Testis (tissue), 5 donors: ENCODE measurements at places on chromosomes 16 and 17.
A peak's percentile ranks its signal among the peaks of the same experiment; 100 is the strongest.

DNA sequence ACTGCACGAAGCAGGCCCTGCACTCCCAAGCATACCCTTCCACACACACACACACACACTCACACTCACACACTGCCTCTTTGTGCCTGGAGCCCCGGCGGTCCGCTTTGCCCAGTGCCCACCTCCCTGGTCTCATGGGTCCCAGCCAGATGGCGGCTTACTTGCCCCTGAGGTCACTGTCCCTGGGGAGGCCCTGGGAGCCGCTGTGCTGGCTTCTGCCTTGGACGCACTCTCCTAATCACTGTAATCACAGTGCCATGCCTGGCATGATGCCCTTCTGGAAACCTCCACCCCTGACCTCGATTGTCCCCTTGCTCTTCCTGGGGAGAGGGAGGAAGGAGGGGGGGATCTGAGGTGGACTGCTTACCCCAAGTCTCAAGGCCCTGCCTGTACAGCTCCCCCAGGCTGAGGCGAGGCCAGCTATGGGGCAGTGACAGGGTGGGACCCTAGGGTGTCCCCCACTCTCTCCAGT, 36.0 kb downstream of the ARHGAP23 start:
- H3K27ac ChIP-seq: peak overlapping the region; percentile 88
- H3K4me3 ChIP-seq: no peak overlapping the region
- no peaks in the 10 kb centered on the region for H3K27me3 ChIP-seq
- no peaks in the 10 kb centered on the region for H3K36me3 ChIP-seq
- DNase-seq: peak; percentile 90

- DNase-seq: no peak
- H3K27me3 ChIP-seq: no peaks in the 10 kb centered on the region
- no peak overlapping the region for H3K4me3 ChIP-seq
- H3K27ac ChIP-seq: no peak overlapping the region
Measured at GRCh38 chr16:56408379-56409098, 16.8 kb downstream of the AMFR start.

- H3K36me3 ChIP-seq: no peaks in the 10 kb centered on the region
- peaks cover 9% of the 10 kb centered on the region for H3K4me1 ChIP-seq
Measured at GRCh38 chr17:42010898-42011516, 6.2 kb downstream of the DNAJC7 start.

DNA sequence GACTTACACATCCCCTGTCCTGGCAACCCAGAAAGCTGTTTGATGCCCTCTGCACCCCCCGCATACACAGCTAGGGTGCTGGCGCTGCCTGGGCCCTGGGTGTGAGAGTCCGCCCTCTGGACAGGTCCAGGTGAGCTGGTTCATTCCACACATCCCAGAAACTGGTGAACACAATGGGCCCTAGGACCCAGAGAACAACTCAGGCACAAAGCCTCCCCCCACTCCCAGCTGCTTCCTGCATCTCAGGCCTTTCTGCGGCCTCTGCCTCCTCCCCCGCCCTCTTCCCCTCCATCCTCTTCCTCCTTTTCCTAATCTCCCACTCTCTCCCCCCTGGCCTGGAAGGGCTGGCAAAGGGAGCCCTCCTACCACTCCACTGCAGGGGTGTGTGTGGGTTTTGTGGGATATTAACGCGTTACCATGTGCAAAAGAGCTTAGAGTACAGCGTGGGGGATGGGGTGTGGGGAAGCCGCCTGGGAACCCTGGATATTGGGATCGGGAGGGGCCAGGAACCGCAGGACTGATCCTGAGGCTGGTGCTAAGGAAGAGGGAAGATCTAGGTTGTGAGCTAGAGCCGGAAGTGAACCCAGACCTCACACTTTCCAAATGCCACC, 1.6 kb upstream of the PPP1R9B start:
- peaks cover 60% of the 10 kb centered on the region for H3K4me1 ChIP-seq
- H3K27ac ChIP-seq: peak overlapping the region; percentile 81
- H3K27me3 ChIP-seq: no peaks in the 10 kb centered on the region
- no peaks in the 10 kb centered on the region for H3K36me3 ChIP-seq
- peak; percentile 97 for DNase-seq

DNA sequence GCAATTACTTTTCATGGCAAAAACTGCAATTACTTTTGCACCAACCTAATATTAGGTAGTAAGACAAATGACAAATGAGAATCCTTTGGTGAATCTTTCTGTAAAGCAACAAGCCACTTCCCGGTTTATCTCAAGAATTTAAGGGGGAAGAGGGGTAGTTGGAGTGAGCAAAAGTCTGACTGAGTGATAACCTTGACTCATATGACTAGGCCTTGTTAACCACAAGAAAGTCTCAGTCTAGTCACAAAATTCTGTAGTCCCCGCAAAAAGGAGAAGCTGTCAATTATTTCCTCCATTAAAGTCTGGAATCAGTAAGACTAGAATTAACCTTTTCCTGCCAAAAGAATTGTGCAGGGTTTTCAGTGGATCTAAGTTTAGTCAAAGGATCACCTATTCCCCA, 72.2 kb upstream of the GNAO1 start:
- no peak overlapping the region for H3K4me3 ChIP-seq
- H3K27ac ChIP-seq: no peak overlapping the region
- DNase-seq: no peak
- no peaks in the 10 kb centered on the region for H3K27me3 ChIP-seq
- H3K36me3 ChIP-seq: no peaks in the 10 kb centered on the region

DNA sequence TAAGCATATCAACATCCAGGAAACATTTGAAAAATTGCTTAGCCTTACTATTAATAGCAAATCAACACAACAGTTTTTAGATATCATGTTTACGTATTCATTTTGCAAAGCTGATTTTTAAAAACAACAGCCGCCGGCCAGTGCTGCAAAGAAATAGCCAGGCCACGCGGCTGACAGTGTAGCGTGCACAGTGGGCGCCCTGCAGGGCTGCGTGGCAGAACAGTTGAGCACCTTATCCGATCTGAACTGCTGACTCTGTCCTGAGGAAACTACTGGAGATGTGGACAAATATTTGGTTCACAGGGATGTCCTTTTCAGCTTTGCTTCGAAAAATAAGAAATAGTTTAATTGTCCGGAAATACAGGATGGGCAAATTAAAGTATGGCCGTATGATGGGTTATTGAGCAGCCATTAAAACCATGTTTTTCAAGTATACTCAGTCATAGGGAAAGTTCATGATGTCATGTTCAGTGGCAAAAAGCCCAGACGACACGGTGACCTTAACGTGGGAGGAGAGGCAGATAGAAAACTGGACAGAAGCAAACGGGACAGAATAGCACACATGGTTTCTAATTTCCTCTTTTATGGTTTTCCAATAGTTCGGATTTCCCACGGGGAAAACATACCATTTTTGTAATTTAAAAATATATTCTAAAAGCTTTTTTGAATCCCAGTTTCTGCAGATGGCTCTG, 52.4 kb upstream of the ENDOV start:
- H3K4me1 ChIP-seq: peaks cover 5% of the 10 kb centered on the region
- peak; percentile 60 for DNase-seq
- H3K27ac ChIP-seq: no peak overlapping the region
- no peaks in the 10 kb centered on the region for H3K36me3 ChIP-seq
- H3K27me3 ChIP-seq: no peaks in the 10 kb centered on the region

DNA sequence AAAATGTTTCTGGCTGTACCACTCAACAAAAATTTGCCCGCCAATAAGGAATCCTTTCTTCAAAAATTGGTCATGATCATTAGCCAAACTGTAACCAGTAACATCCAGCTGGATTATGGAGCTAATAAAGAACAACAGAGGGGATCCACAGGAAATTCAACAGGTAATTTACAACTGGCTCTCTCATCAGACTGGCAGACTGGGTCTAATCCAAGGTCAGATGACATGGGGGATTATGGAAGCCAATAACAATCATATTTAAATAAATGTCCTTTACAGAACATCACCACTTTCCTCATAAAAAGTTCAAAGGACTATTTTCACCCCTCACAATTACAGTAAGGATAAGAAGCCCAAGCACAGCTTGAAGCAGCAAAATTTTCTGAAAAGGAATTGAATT, 66.4 kb downstream of the KANSL1 start:
- no peak overlapping the region for H3K4me3 ChIP-seq
- H3K36me3 ChIP-seq: no peaks in the 10 kb centered on the region
- no peak overlapping the region for H3K27ac ChIP-seq
- no peaks in the 10 kb centered on the region for H3K27me3 ChIP-seq

DNA sequence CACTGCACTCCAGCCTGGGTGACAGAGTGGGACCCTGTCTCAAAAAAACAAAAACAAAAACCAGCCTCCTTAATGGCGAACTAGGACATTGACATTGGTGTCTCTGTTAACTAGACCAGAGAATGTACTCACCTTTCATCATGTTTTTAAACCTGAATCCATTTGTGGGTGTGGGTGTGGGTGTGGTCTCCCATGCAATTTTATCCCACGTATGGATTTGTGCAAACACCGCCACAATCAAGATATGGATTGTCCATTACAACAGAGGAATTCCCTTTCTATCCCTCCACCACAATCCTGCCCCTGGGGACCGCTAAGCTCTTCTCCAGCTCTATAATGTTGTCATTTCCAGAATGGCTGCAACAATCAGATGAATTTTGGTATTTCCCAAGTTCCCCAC, 49.9 kb downstream of the DNAH17 start:
- H3K4me3 ChIP-seq: no peak overlapping the region
- H3K27me3 ChIP-seq: no peaks in the 10 kb centered on the region
- DNase-seq: no peak
- no peaks in the 10 kb centered on the region for H3K4me1 ChIP-seq
- H3K36me3 ChIP-seq: no peaks in the 10 kb centered on the region

DNA sequence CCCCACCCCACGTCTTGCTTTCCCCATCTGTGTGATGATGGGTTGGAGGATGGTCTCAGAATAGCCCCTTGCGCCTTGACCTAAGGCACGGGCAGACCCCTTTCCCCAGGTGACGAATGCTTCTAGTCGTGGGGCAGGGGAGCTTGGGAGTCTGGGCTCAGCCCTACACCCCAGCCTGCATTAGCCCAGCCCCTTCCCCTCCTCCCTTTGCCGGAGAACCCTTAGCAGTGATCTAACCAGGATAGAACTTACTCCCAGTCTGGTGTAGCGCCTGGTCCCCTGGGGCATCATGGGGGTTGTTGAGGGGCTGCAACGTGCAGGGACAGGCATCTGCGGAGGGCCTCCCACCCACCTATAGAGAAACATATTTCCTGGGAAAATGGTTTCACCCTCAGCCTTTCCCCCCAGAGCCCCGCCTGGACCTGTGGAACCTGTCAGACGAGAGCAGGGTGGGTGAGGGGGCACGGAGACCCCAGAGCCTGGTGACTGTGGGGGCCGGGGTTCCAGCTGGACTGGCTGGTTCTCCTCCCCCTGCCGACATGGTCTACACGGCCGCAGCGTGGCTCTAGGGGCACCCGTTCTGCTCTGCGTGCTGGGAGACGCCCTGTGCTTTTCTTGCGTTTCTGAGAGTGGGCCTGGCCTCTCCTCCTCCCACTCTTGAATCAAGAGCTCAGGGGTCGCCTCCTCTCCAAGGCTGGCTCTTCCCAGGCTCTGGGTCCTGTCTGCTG, 4.7 kb downstream of the SMTNL2 start:
- H3K36me3 ChIP-seq: no peaks in the 10 kb centered on the region
- H3K4me3 ChIP-seq: no peak overlapping the region
- peaks cover 2% of the 10 kb centered on the region for H3K4me1 ChIP-seq

DNA sequence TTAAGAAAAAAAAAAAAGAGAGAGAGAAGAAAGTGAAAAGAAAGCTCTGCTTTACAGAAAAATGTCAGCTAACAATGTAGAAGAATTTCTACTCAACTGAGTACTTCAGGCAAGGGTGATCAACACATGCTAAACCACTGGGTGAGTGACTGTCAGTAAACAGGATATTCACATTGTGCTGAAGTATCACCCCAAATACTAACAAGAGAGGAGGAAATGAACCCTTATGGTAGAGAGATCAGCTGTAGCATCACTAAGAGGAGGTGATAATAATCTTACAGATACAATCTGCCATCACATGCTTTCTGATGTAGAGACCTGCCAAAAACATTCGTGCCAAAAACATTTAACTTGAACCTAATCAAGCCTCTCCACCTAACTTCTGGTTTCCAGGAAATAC, 30.7 kb upstream of the ICAM2 start:
- H3K4me3 ChIP-seq: no peak overlapping the region
- H3K4me1 ChIP-seq: no peaks in the 10 kb centered on the region
- no peak for DNase-seq
- no peak overlapping the region for H3K27ac ChIP-seq
- H3K36me3 ChIP-seq: no peaks in the 10 kb centered on the region

GRCh38 chr17:82010575-82011525, 11.8 kb downstream of the CENPX start:
- DNase-seq: no peak
- no peak overlapping the region for H3K27ac ChIP-seq
- no peaks in the 10 kb centered on the region for H3K36me3 ChIP-seq
- no peaks in the 10 kb centered on the region for H3K27me3 ChIP-seq
- peaks cover 6% of the 10 kb centered on the region for H3K4me1 ChIP-seq
- H3K4me3 ChIP-seq: no peak overlapping the region

DNA sequence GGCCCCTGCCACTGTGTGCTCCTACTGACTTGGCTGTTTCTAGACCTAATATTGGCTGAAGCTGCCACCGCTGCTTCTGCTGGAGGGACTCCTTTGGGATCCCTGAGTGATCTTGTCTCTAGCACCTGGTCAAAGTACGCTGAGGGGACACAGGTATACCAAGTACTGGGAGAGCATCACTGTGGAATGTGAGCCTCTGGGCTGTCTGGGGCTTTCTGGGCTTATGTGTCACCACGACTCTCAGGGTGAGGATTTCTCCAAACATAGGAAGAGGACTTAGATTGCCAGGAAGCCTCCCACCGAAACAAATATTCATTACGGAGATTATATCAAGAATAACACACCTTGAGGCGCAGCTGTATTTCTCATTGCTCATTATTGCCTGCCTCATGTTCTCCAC, 435.8 kb downstream of the HS3ST3B1 start:
- no peak for DNase-seq
- no peak overlapping the region for H3K27ac ChIP-seq
- no peaks in the 10 kb centered on the region for H3K27me3 ChIP-seq
- no peak overlapping the region for H3K4me3 ChIP-seq
- H3K36me3 ChIP-seq: no peaks in the 10 kb centered on the region

DNA sequence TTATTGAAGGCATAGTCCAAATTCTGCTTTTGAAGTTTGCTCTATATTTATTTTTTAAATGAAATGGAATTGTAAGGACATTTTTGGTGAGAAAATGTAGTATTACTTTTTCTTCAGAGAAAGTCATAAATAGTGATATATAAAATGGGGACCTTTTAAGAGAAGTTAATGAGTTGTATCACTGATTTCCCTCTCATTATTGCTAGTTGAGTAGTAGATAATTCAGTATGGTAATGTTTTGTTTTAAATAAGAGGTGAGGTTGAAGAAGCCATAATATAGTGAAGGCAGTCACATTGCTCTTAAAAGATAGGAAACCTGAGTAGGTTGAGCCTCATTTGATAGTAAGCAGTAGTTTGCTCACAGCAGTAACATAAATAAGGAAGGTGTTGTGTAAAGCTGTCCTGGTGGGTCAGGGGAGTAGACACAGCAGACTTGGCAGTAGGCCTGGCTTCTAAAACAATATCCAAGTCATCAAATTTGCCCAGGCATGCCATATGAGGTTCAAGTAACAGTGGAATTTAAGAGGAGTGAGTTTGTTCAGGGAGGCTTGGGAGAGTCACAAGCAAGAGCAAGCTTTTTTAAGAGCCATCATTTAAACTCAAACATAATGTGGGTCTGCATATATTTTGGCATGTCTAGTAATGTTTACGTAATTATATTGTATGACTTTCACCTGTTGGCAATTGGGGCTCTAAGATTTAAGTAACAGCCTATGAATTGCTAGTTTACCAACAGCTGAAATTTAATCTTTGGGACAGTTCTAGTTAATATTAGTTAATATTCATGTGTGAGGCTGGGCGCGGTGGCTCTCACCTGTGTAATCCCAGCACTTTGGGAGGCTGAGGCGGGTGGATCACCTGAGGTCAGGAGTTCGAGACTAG, 6.5 kb downstream of the NFATC3 start:
- no peak overlapping the region for H3K4me3 ChIP-seq
- no peaks in the 10 kb centered on the region for H3K36me3 ChIP-seq
- H3K27ac ChIP-seq: no peak overlapping the region
- no peak for DNase-seq
- no peaks in the 10 kb centered on the region for H3K27me3 ChIP-seq
